ENCODE measurements at places on chromosomes 6 and 20. TPM values are rescaled to one million over a fixed set of nuclear protein-coding genes. Genes with fewer than 3 reads are reported as not detected.

Gene SNAP91
- total RNA-seq, result not detected

DNA sequence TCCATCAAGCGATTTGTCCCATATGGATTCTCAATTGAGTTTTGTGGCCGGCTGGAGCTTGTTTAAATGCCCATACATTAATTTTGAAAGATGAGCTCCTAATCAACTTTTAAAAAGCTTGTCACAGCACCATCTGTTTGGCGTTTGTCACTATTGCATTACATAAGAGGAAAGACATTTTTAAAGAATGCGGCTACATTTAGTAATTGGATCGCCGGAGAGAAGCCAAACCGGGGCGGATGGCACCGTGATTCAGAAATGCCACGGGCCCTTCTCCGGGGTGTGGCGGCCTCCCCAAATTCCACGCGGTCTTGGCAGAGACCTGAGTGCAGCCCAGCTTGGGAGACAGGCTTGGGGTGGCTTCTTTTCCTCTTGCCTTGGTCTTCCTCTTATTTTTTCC is 67.7 kb upstream of the ZNFX1 start:
- DNase-seq, result no peak

DNA sequence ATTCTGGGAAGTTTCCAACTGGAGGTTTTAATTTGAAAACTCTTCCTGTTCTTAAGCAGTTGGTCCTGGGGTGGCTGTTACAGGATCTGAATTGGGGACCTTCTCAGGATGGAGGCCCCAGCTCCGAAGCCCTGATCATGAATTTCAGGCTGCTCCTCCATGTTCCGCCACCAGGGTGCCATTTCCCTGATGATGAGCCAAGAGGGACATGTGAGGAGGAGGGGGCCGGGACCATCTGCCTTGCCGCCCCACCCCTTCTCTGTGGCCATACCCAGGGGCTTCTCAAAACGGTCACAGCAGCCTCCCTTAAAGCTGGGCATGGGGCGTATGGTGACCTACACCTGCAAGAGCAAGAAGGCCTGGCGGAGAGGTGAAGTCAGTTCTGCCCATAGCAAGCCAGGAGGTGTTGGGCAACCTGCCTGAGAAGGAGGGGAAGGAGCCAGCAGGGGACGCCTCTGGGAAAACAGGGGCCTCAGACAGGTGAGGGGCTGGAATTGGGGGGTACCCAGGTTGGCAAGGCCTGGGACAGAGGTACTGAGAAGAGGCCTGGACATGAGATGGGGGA is 3.6 kb upstream of the BAK1 start:
- DNase-seq, result no peak

DNA sequence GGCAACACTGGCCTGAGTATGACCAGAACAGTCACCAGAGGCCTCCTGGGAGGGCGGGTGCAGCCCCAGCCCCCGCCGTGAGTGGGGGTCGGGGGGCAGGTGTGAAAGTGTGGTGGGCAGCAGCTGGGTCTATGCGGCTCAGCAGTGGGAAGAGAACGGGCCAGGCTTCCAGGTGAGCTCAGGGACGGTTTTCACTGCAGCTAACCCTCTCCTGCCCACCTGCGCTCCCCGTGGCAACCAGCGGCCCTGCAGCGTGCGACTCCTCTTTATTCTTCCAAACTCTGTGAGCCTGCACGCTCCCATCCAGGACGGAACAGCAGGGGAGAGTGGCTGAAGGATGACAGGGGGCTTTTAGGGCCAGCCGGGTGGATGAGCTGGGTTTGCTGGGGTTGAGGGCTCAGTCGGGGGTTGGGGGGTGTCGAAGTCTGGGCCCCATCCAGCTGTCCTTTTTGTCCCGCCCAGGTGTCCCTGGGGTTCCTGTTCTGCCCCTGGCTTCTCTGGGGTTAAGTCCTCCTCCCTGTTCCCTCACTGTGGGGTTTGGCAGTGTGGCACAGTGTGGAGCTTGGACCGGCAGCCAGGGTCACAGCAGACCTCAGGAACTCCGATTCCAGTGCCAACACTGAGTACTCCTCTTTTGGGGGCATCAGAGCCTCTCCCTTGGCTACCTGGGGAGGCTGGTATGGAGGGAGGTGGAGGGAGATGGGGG is 859 bp upstream of the BIRC7 start:
- no peak for DNase-seq

- no peak for DNase-seq
These were observed 349.3 kb upstream of the MMS22L start for GRCh38 chr6:97632341-97632740.

DNA sequence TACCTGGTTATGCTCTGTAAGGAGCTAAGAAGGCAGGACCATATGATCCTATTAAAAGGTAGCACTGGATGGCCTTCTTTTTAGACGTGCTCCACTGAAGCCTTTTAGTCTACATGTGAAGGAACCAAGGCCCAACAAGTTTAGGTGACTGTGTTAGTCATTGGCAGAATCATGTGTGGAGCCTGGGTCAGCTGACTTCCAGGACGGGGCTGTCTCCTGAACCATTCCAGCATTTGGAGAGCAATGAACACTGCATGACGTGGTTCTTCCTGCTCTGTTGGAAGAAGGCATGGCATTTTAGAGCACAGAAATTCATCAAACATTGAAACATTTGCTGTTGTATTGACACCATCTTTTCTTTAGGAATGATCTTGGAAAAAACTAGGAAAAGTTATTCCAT is 87.8 kb upstream of the TIAM2 start:
- DNase-seq, result no peak

- DNase-seq, result no peak
These were observed 107.0 kb downstream of the TNFRSF21 start for GRCh38 chr6:47202644-47203205.

DNA sequence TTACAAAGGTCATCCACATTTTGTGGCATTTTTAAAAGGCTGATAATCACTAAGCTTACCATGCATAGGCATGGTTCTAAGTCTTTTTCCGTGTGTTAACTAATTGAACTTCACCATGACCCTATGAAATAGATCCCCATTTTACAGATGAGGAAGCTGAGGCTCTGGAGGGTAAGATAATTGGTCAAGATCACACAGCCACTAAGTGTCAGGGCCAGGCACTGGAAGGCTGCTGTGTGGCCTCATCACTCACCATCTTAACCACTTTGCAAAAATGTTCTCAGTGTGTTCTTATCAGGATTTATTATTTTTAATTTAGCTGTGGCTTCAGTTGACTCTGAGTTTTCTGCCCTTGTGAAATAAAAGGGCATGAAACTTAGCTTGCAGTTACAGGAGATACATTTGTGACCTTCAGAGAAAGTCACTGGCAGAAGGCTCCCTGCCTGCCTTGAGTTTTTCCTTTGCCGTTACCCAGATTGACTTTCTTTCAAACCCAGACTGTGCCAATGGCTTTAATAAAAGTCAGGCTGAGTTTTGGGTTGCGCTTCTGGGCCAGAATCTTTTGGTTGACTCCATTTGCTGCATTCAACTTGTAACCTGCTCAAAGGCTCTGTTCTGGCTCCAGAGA is 82.0 kb downstream of the EZR start:
- no peak for DNase-seq

Data from activated B cell treated with CpG ODN at 0.5 μM for 24 hours (primary cell).